ENCODE measurements at places on chromosomes 16 and 17. TPM values are rescaled to one million over a fixed set of nuclear protein-coding genes. Genes with fewer than 3 reads are reported as not detected.

- DNase-seq, result no peak
Observed at GRCh38 chr17:56085576-56086267, 67.6 kb upstream of the ANKFN1 start.

DNA sequence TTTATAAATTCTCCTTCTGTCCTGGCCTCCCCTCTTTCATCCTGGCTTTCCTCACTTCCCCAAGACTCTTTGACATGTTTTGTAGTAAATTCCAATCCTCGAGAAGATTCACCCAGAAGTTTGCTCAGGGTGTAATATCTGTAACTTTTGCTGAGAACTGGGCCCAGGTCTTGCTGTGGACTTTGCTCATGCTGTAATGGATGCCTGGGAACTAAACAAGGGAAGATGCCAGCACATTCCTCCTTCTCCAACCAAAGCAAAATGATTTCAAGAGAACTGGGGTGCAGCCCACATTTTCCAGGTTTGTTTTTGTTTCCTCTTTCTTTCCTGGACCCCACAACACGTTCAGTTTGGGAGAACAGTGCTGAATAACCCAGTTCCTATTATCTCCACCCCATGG lies 6.6 kb upstream of the SALL1 start:
- DNase-seq, result no peak

- no peak for DNase-seq
Observed at GRCh38 chr17:82704886-82705285, 6.4 kb upstream of the RAB40B start.

DNA sequence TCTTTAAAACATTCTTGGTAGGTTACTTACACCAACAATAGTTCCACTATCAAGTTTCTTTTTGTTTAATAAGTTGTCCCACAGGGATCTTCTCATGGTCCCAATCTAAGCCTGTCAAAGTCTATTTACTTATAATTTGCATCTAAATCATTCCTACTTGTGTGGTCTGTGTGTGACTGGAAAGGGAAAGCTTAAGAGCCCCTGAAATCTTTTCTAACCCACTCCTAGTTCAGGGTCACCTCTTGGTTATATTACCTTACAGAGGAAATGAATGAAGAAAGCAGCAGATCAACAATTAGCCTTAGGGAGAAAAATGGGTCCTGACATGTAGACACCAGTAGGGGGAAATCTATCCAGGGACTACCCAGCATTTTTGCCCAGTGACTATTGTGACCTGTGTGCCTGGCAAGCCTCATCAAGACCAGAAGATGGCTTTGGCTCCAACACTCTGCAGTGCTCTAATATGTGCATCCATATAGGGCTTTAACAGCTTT lies 110.4 kb upstream of the HAS3 start:
- no peak for DNase-seq

Gene ZG16
- total RNA-seq, result 1.5 TPM

GRCh38 chr16:2032285-2033056 lies 5.8 kb downstream of the NHERF2 start:
- peak; percentile 66 for DNase-seq

Gene SLC43A2
- total RNA-seq, result 28.6 TPM

DNA sequence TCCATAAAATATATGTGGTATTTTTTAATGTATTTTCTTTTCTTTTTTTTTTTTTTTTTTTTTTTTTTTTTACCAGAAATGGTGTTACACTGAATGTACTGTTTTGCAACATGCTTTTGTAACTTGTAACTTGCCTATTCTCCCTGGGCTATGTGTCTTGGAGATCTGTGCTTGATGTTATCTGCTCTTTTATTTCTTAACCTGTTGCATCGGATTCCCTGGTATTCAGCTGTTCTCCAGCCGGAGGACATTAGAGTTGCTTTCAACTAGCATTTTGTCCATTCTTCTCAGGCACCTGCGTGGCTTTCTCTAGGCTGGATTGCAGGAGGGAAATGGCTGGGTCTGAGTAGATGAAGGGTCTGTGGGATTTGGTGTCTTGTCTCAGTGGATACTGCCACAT lies 47.4 kb downstream of the KATNIP start:
- no peak for DNase-seq

- no peak for DNase-seq
Observed at GRCh38 chr17:36999471-36999870, 50.7 kb downstream of the AATF start.

DNA sequence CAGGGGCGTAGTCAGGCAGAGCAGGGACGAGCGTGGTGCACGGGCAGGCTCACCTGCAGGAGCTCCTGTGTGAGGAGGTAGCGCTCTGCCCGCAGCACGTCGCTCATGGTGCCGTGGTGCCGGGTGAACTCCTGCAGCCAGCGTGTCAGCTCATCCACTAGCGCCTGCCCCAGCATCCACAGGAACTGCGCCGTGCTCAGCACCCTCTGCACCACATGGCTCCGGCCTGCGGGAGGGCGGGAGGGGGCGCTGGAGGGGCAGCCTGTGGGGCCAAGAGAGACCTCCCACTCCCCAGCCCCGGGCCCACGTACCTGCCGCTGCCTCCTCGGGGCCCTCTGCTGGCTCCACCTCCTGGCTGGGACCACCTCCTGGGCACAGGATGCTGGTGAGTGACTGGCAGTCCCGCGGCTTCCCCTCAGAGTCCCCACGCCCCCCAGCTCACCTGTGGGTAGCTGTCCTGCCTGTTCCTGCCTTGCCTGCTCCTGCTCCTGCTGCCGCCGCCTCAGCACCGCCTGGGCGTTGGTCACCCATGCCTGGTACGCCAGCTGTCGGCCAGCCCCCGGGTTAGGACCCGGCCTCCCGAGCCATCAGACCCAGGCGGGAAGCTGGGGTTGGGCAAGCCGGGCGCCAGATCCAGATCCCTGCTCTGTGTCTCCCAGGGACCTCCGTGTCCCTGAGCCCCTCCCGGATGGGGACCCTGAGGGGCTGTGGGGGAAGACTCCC lies 16.6 kb downstream of the CTU2 start:
- DNase-seq, result no peak

Gene ZSCAN10
- not detected for total RNA-seq

Gene SMIM36
- not detected for total RNA-seq

Gene CACNA1G
- 1.9 TPM for total RNA-seq

GRCh38 chr17:55757659-55758058 lies 6.8 kb downstream of the PCTP start:
- no peak for DNase-seq

GRCh38 chr16:25260416-25260815 lies 2.8 kb upstream of the ZKSCAN2 start:
- no peak for DNase-seq

DNA sequence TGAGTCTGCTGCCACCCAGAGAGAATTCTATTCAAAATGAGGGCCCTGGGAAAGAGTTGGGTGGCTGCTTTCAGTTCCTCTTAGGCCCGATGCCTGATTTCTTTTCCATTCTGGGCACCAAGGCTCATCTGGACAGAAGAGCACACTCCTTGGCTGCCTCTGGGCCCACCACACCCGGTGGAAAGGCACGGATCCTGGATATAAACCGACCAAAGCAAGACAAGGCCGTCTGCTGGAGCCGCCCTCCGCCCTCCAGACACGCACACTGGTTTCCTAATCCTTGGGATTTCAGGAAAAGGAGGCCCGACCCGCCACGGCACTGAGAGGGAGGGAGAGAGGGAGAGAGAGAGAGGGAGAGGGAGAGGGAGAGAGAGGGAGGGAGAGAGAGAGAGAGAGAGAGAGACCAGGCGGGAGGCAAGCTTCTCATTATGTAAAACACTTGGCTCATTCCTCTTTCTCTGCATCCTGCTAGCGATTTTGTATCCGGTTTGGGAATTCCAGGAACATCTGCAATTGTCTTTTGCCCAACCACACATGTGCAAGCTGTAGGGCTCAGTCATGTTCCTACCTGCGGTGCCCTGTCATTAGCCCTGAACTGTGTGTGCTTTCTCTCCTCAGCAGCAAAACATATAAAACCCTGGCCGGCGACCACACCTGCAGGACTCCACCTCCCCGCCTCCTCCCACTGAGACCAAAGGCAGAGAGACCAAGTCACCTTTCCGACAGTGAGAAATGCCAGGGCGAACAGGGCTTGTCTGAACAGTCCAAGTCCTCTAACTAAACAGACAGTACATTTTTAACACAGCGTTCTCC lies 347.2 kb downstream of the SOX9 start:
- no peak for DNase-seq

GRCh38 chr17:53635444-53635843 lies 187.3 kb upstream of the KIF2B start:
- DNase-seq, result no peak

- DNase-seq, result no peak
Observed at GRCh38 chr17:59490216-59490615, 75.2 kb upstream of the DHX40 start.

Gene KRTAP9-2
- total RNA-seq, result not detected

- DNase-seq, result no peak
Observed at GRCh38 chr16:77328274-77328673, 106.6 kb downstream of the ADAMTS18 start.

- DNase-seq, result no peak
Observed at GRCh38 chr17:60641810-60642220, 35.8 kb upstream of the BCAS3 start.

Gene CCDC144A
- 0.60 TPM for total RNA-seq

Data from type B pancreatic cell (in vitro differentiated cells).